ENCODE measurements at places on chromosomes 1 and 21.

DNA sequence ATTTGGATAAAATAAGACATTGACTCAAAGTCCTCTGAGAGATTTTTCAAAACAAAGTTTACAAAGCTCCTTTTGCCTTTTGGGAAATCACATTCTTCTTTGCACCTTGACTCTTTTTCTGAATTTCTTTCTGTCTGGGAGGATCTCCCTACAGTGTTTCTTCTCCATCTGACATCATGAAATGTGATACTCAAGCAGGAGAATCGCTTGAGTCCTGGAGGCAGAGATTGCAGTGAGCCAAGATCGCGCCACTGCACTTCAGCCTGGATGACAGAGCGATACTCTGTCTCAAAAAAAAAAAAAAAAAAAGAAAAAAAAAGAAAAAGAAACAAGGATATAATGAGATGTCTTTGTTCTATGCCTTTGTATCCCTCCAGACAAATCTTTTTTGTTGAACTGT is 13.3 kb upstream of the GRIK1 start:
- DNase-seq: no peak

- no peak for DNase-seq
Observed at GRCh38 chr1:99279525-99279924, 15.2 kb downstream of the PLPPR4 start.

GRCh38 chr1:151537112-151537511 is 3.0 kb upstream of the TUFT1 start:
- DNase-seq: no peak

DNA sequence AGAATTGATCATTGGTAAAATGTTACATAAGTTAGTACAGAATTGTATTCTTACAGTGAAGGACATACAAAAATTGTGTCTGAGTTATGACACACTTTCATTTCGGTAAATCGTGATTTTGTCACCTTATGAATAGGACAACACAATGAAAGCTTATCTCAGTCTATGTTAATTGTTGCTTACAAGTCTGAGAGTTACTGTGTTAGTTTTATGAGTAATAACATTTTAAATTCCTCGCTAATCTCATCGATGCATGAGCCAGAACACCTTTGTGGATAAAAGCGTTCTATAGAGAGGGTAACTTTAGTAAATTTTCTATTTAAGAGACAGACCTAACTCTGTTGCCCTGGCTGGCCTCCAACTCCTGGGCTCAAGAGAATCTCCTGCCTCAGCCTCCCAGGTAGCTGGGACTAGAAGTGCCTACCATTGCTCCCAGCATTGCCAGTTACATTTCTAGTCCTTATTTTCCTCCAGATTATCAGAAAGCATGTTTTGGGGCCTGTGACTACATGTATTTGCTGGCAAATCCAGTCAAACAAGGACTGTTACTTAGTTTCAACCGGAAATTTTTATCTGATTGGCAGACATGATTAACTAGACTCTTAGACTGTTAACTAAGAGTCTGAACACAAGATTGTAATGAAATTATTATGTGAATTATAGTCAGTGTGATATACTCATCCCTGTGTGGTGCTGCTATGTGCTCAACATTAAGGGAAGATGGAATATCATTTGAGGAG is 3.0 kb downstream of the PRRC2C start:
- no peak for DNase-seq

DNA sequence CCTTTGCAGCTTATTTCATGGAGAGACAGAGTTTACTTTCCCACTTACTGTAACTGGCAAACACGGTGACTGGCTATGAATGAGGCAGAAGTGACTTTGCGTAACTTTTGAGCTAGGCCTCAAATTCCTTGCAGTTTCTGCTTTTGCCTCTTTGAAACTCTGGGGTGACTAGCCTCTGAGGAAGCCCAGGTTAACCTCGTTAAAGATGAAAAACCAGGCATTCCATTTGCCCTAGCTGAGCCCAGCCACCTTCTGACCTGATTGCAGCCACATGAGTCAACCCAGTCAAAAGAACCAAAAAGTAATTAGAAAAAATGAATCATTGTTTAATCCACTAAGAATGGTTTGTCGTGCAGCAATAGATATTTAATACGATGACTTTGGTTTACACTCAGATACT is 20.4 kb downstream of the PRMT6 start:
- DNase-seq: no peak

DNA sequence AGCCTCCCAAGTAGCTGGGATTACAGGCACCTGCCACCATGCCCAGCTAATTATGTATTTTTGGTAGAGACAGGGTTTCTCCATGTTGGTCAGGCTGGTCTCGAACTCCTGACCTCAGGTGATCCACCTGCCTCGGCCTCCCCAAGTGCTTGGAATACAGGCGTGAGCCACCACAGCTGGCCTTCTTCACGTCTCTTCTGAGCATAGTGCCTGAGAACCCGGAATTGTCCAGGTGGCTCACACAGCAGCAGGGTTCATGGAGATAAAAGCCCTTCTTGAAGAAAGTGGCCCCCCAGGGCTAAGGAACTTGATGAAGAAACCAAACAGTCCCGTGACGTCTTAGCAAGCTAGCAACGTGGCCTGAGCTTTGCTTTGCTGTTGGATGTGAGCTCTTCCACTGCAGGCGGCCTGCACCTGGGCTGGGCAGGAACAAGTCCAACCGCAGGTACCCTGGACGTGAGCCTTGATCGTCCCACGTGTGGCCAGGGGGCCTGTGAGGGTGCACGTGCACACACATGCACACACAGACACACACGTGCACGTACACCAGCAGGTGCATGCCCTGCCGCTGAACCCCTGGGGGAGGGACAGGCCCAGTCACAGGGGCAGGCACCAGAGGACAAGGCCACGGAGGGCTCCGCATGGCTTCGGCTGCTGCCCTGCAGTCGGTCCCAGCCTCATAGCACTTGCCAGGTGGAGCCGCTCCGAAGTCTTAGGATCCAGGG is 23.4 kb upstream of the TRAPPC10 start:
- no peak for DNase-seq

Data from stimulated activated CD4-positive, alpha-beta T cell treated with anti-CD3 and anti-CD28 coated beads, Interleukin-1b, Interleukin-23, amount 100 ng/mL, for 1 hour (primary cell).